ENCODE measurements at places on chromosomes 5 and 9.

DNA sequence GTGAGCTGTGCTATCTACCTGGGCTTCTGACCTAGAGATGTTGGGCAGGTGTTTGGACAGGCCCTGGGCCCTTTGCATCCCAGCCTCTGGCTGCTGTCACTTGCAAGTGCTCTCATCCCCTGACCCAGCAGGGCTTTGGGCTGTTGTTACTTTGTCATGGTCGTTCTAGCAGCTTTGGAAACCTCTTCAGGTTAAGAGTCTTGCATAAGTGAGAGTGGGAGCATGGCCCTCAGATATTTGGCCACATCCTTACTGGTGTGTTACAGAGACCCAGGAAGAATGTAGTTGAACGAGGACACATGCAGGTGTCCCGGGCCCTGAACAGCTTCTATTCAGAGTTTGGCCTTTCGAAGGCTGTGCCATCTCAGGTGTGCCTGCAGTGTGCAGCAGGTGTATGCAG lies 4.5 kb downstream of the TENT4A start:
- no peak for DNase-seq

- DNase-seq, result no peak
Measured at GRCh38 chr5:127595484-127596368, 53.2 kb upstream of the CTXN3 start.

DNA sequence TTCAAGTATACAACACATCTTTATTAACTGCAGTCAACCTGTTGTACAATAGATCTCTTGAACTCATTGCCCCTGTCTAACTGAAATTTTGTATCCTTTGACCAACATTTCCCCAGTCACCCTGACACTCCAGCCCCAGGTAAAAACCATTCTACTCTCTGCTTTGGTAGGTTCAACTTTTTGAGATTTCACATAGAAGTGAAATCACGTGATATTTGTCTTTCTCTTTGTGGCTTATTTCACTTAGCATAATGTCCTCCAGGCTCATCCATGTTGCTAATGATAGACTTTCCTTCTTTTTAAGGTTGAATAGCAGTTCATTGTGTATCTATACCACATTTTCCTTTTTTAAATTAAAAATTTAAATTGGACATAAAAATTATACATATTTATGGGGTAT lies 126.5 kb upstream of the MAN2A1 start:
- no peak for DNase-seq

GRCh38 chr5:14714706-14715105 lies 50.2 kb downstream of the OTULIN start:
- no peak for DNase-seq

DNA sequence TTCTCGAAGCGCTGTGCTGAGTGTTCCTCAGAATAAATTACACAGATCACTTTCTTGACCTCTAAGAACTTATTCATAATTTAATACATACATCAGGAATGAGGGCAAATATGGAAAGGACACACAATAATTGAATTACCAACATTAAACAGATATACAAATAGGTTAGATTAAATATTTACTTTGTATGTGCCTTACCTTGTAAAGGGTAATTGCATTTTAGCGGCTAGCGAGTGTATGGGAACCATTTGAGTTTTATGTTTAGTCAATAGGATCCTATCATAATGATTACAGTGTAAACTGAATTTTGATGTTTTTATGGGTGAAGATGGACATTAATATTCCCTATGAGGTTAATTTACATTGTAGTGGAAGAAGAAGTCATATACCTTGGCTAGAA lies 1187.1 kb upstream of the WWC1 start:
- DNase-seq, result no peak

DNA sequence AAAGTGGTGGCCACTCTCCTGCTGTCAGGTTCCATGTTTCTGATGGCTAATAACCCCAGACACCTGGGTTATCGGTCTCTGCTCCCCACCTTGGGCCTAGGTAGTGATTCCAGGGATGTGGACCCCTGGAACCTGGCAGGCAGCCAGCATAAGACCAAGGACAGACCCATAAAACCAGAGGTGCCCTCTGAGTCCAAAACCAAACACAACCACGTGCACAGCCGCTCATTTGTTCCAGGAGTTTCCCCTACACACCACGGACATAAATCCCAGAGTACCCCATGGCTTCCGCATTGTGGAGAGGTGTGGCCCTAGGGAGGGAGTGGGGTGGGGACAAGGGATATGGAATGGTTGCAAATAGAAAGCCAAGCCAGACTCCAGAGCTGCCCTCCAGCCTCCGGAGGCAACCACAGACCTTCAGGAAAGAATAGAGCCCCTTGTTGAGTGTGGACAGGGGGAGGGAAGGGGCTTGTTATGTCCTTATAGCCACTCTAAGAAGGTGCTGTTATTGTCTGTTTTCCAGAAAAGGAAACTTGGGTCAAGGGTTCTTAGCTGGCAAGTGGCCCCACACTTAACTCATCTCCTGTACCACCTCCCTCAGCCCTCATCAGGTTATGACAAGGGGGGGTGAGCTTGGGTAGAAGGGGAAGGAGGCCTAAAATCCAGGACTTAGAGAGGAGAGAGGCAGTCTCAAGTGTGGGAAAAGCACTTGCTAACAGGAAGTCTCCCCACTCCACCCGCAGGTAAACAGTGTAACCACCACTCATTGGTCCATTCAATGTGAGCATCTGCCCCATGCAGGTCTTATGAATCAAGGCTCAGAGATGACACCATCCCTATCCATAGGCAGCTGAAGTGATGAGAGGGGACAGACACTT lies 23.6 kb upstream of the CYSTM1 start:
- DNase-seq, result no peak

DNA sequence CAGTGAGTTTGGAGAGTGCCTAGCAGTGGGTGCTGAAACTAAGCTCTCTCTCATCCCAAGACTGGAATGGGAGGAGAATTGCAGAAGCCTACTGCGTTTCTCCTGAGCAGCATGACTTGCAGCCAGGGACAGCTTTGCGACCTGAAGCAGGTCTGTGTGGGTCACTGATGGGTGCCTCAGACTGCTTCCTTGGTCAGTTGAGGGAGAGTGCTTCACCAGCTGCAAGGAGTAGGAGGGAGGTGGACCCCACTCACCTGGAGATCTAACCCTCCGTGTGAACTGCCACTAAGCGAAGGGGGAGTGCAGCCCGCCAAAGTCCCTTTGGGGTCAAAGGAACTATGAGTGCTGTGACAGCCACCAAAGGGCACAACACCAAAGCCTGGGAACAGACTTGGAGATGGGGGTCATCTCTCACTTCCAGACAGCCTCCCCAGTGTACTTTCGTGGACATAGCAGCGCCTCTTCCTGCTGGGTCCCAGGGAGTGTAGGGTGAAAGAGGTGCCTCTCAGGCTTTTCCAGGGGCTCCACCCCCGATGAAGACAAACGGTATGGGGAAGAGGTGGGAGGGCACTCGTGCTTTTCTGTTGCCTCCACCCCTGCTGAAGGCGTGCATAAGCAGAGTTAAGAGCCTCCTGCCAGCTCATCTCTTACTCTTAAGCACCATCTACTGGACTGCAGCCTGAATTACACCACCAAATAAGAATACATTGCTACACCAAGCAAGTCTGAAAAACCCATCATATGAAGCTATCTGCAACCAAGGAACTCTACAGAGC lies 34.3 kb upstream of the MACIR start:
- no peak for DNase-seq

DNA sequence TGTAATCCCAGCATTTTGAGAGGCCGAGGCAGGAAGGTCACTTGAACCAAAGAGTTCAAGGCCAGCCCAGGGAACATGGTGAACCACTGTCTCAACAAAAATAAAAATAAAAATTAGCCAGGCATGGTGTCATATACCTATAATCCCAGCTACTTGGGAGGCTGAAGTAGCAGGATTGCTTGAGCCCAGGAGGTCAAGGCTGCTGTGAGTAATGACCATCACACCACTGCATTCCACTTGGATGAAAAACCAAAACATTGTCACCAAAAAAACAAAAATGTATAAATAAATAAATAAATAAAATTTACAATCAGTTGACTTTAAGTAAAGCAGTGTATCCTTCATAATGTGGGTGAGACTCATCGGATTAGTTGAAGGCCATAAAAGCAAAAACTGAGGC lies 541.4 kb downstream of the CSNK1G3 start:
- DNase-seq, result no peak

- no peak for DNase-seq
Measured at GRCh38 chr9:113623851-113624485, 160.4 kb downstream of the RGS3 start.

- DNase-seq, result no peak
Measured at GRCh38 chr5:67518227-67518626, 321.6 kb upstream of the CD180 start.

- no peak for DNase-seq
Measured at GRCh38 chr5:137888863-137889759, at the start of gene PKD2L2. Gene PKD2L2, plus strand, starts transcription at chr5:137889457. Its CDS starts 35 bp downstream, at chr5:137889492.

DNA sequence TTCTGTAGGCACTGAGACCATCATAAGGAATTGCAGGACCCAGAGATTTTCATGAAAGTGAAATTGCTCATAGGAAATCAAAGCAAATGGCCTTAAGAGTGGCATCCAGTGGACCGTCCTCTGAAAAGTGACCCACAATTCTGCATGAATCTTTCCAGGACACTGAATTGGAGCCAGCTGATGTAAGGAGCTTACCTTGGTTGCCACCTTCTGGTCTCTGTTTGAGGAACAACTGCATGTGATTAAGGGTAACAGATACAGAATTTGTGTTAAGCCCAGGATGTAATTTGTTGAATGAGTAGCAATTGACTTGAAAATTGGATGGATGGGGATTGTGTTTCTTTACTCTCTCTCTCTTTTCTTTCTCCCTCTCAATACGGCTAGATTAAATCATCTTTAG lies 49.9 kb upstream of the GAS1 start:
- DNase-seq, result no peak

DNA sequence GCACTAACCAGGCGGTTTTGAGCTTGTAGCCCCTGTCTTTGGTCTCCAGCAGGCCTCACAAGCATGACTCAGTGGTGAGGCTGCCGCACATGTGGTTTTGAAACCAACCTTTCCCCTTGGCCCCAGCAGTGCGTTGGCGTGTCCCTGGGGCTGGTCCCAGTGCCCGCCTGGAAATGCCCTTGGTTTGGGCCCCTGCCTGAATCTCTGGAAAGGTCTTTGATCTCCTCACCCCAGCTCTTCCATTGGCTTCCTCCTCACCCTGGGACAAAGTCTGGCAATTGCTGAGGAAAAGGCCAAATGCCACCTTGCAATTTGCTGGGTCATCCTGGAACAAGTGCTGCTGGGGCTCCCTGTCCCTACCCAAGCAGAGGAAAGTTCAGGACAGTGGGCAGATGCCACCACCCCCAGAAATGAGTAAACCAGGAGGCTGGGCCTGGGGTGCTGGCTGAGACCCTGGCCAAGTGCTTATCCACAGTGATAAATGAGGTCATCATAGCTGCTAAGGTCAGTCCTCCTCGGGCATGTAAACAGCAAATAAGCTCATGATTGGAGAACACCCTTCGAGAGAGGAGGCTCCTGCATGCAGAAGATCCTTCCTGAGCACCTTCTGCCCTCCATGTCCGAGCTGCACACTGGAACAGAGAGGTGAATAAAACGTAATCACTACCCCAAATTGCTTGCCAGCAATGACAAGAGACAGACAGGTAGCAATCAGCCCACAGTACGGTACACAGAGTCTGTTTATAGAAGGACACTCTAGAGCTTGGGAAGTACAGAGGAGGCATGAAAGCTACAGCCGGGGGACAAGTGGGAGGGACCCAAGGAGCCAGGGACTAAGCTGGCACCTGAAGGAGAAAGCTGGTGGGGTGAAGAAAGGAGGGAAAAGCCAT lies 98.9 kb upstream of the CPEB4 start:
- no peak for DNase-seq

- DNase-seq, result no peak
Measured at GRCh38 chr9:1469996-1470395, 419.8 kb downstream of the DMRT2 start.

GRCh38 chr9:35537913-35538312 lies 48.0 kb downstream of the RUSC2 start:
- DNase-seq, result no peak

DNA sequence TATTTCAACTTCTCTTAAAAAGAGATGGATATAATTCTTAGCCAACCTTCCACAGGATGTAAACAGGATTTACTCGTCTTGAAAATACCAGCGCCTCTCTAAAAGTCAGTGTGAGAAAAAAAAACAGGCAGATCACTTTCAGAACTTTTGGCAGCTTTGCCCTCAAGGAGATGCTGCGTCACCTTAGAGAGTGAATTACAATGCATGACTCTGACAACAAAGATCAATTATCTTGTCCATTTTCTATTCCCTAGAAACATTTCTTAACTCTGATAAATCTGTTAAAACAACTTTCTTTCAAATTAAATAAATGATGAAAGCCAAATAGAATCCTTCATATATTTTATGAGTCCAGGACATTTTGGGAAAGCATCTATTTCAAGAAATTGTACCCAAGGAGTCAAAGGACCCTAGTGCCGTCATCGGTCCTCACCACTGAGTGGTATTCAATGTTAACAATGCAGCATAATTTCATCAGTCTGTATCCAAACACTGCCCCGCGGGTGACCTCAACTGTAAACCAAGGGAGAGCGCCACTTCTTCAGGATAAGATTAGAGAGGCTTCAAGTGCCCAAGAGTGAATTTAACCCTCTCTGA lies 536.0 kb downstream of the PDE4D start:
- no peak for DNase-seq

- DNase-seq, result no peak
Measured at GRCh38 chr9:133202688-133203453, 6.2 kb downstream of the OBP2B start.

DNA sequence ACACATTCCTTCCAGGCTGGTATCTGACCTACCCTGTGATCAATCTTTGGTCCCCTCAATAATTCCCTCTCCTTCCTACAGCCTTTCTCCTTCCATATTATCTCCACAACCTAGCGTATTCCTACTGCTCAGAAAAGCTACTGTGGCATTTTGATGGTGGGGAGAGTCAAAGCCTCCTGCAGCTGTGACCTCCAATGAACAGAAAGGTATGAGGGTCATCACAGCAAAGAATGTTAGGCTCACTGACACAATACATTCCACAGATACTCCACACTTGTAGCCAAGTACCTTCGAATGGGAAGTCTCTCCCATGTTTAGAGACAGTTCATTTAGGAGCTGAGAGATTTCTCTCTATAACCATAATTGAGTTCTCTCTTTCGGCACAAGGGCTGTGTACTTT lies 5.9 kb downstream of the FBN2 start:
- DNase-seq, result no peak

DNA sequence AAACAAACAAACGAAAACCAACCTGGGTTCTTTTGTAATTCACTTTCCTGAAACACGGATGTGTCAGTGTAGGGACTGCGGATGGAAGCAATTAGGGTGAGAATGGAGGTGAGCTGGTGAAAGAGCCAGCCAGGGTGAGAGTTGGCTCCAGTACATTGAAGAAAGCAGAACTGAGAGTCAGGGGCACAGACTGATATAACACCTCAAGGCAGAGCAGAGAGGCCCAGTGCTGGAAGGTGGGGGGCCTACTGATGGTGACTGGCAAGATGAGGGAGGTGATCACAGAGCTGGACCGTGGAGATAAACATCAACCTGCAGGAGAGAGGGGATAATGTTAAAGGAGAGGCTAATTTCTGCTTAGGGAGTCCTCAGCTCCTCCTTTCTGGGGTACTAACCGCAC lies 221.1 kb downstream of the MAN2A1 start:
- no peak for DNase-seq
